Left hindlimb (tissue), 1 donor: ENCODE measurements at places on chromosomes 3 and 15.

- peak; percentile 60 for DNase-seq
Observed at GRCh38 chr3:181726351-181727330, 14.9 kb downstream of the SOX2 start.

DNA sequence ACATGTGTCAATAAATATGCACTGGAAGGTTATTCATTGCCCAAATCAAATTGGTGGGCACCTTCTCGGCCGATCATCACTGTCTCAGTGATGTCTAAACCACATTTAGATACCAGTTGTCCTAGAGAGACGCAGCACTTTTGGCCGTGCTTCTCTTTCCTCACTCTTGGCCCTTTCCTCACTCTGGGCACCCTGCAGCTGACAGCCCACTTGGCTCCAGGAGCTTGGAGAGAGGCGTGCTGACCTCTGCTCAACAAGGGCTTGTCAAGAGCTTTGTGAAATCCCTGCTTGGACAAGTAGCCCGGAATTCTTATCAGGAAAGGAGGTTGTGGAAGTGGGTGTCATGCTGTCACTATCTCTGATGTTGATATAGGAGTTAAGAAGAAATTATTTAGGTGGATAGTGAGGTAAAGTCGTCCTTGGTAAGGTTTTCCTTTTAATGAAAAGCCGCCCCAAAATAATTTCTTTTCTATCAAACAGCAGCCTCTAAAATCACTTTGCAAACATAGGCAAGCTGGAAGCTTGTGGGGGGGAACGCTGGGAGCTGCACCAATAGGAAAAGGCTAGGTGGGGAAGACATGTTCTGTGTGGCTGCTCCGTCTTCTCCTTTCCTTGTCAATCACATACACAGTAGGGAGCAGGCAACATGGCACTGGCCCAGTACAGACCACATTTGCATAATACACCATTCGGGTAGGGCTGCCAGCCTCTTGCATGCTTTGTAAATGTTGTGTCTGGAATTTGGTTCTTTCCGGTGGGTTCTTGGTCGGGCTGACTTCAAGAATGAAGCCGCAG lies 126.8 kb upstream of the UBE3A start:
- no peak for DNase-seq

- DNase-seq: no peak
Observed at GRCh38 chr3:64575211-64575844, 112.5 kb downstream of the ADAMTS9 start.

DNA sequence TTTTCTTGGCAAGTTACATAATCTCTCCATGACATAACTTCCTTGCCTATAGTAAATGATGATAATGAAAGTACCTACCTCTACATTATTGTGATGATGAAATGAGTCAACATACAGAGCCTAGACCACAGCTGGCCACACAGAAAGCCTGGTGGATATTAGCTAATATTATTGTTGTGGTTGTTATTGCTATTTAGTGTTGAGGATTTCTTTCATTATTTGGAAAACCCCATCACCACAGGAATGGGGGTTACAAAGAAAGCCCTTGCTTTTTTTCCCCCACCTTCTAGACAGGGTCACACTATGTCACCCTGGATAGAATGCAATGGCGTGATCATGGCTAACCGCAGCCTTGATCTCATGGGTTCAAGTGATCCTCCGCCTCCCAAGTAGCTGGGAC lies 125.0 kb downstream of the PDZRN3 start:
- DNase-seq: no peak

DNA sequence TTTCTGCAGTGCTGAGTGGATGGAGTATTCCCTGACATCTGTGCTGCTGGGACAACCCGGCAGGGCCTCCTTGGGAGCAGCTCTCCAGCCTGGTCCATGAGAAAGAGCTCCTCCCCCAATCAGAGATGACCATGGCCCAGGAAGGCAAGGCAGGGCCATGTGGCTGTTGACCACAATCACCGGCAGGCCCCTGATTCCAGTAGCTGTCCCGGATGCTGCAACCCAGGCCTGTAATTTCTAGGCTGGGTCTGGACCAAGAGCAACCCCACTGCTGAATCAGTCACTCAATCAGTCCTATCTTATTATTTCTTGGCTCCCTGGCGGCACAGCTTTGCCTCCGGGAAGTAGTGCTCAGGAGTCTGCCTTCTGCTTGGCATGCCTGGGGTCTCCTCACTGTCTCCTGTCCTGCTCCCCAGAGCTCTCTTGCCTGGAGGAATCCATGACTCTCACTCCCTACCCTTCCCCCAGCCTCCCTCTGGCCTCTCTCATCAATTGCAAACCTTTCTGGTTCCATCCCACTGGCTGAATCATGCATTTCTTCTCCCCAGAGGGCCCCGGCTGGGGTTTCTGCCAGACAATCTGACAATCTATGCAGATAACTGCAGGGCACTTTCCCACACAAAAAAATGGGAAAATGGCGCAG lies 32.6 kb upstream of the ITGA11 start:
- peak; percentile 54 for DNase-seq

- no peak for DNase-seq
Observed at GRCh38 chr3:164883171-164883570, 195.1 kb downstream of the SI start.

- DNase-seq: peak; percentile 64
Observed at GRCh38 chr3:183766745-183767606, 58.4 kb downstream of the MAP6D1 start.

GRCh38 chr15:91922646-91923547 lies 69.4 kb downstream of the SLCO3A1 start:
- DNase-seq: peak; percentile 53

DNA sequence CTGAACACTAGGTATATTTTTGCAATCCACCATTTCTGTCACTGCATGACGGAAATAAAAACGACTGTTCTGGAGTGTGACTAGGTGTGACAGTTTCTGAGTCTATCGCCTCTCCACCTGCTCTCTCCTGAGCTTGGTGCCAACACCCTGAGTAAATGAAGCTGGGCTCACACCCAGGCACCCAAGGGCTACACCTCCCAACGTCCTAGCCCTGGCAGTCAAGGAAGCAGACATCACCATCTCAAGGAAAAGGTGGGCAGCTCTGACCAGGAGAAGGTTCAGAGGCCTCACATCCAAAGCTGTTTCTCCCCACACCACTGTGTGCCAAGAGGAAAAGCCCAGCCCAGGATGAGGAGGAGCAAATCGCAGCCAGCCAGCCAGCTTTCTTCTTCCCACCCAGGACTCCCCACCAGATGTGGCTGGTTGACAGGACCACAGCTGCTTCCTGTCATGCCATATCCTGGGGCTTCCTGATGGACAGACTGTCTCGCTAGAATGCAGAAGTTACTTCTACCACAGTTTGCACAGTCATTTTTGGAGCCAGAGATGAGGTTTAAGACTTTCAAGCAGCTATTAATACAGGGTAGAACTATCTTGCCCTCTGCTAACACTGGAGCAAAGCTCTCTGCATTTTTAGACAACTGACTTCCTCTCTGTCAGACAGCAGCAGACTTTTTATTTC lies 3.3 kb downstream of the SCAMP2 start:
- DNase-seq: peak; percentile 67

- peak; percentile 43 for DNase-seq
Observed at GRCh38 chr15:78455749-78456148, 17.7 kb downstream of the IREB2 start.
